ENCODE measurements at places on chromosomes 4 and X. TPM values are rescaled to one million over a fixed set of nuclear protein-coding genes. Genes with fewer than 3 reads are reported as not detected.

The FAM133A gene
- not detected for total RNA-seq

The FGFR3 gene
- total RNA-seq = 0.24 TPM

The NWD2 gene
- not detected for total RNA-seq

The MSL3 gene
- 17.5 TPM for total RNA-seq

The ZRSR2 gene
- 2.6 TPM for total RNA-seq

The DMRTC1B gene
- total RNA-seq = not detected

The PCYT1B gene
- total RNA-seq = 0.37 TPM

The TAF7L gene
- total RNA-seq = 0.05 TPM

The EDA gene
- 0.50 TPM for total RNA-seq

The TDO2 gene
- 1.0 TPM for total RNA-seq

The FDCSP gene
- not detected for total RNA-seq

The TMEM144 gene
- 6.4 TPM for total RNA-seq

The GLUD2 gene
- total RNA-seq = 7.3 TPM

The DIPK2B gene
- total RNA-seq = 2.6 TPM

The ZMAT1 gene
- 0.12 TPM for total RNA-seq

The VGLL1 gene
- total RNA-seq = not detected

The NHSL2 gene
- 1.8 TPM for total RNA-seq

The UBA6 gene
- total RNA-seq = 37.0 TPM

The JADE1 gene
- total RNA-seq = 22.1 TPM

The F8A1 gene
- 18.8 TPM for total RNA-seq

The RNF128 gene
- total RNA-seq = not detected
